Glomerular endothelial cell (primary cell): ENCODE measurements at places on chromosomes 16 and 17. TPM values are rescaled to one million over a fixed set of nuclear protein-coding genes. Genes with fewer than 3 reads are reported as not detected.

KRTAP1-1 gene
- not detected in 2 replicates for total RNA-seq

SLFN12L gene
- total RNA-seq: 0.05 TPM in 1 of 2 replicates, not detected in the other

ERBB2 gene
- total RNA-seq: 18.5 and 20.1 TPM in 2 replicates

TNFSF13 gene
- 1.5 and 6.7 TPM in 2 replicates for total RNA-seq

ITGA2B gene
- 0.23 and 0.24 TPM in 2 replicates for total RNA-seq

SIAH1 gene
- total RNA-seq: 16.5 and 22.4 TPM in 2 replicates

VAT1 gene
- 602 and 750 TPM in 2 replicates for total RNA-seq

CES5A gene
- not detected in 2 replicates for total RNA-seq

CDK5R1 gene
- total RNA-seq: 2.5 and 3.5 TPM in 2 replicates

SLC52A1 gene
- 0.10 TPM in 1 of 2 replicates, not detected in the other for total RNA-seq
